ENCODE measurements at places on chromosomes 2 and 18.

- DNase-seq: no peak
These were observed 702.4 kb upstream of the RAB6C start for GRCh38 chr2:129276978-129277584.

DNA sequence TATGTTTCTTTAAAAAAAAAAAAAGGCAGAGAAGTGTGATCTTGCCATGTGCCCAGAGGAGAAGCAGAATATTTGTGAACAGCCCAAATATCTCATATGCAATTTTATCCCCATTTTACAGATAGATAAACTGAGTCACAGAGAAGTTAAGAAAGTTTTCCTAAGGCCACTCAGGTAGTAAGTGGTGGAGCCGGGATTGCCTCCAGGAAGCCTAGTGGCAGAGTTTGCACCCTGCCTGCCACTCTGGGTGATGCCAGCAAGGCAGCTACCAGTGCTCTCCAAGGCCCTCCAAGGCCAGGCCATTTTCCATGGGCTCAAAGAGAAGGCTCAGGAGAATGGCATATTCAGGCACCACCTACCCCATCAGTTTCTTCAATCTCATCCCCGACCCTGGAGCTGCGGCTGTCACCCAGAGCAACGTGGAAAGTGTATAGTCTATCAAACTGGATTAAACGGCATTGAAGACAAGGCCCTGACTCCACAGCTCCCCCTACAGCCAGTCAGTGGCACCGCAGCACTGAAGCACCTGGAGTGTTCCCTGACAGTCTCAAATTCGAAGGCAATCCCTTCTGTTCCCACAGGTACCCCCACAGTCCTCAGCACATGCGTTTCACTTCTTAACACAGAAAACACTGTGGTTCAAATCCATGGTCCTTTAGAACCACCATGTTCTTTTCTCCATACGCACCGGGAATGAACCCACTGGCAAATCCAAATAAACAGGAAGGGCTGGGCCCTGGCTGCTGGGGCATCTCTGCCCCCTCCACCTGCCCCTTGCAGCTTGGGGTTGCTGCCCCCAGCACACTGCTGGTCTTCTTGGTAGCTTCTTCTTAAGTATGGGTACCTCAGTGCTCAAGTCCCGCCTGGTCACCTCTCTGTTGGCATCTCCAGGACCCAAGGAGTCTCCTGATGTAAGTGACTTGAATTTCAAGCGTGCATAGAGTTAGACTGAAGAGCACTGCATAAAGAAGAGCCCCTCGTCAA lies 175.3 kb downstream of the INHBB start:
- DNase-seq: no peak

GRCh38 chr2:126634273-126634861 lies 21.6 kb upstream of the GYPC start:
- peak; percentile 6 for DNase-seq

DNA sequence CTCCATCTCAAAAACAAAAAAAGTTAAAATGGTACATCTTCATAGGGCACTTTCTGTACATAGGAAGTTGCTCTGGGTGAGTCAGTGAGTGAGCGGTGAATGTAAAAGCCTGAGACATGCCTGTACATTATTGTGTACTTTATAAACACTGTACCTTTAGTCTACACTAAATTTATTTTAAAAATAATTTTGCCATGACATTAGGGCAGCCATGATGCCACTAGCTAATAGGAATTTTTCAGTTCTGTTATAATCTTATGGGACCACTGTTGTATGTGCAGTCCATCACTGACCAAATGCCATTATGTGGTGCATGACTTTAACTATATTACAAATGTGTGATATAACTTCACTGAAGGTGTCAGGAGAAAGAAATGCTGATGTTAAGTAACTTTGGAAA lies 11.0 kb upstream of the TXNDC2 start:
- no peak for DNase-seq

DNA sequence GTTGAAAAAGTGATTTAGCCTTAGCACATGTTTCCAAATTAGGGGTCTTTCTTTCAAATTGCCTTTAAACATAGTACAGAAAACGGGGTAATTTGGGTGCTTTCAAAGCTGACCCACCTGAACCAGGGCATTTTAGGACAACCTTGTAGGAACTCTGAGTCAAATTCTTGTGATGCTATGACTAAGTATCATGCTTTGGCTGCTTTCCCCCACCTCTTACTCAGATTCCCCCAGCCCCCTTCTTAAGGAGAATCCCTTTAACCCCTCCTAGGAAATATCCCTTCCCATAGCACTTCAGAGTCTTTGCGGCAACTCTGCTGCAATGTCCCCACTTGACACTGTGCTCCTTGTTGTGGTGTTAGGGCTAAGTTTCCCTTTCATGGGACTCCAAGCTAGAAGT lies 18.6 kb upstream of the KLF7 start:
- no peak for DNase-seq
